ENCODE measurements at places on chromosomes 2 and 18.

DNA sequence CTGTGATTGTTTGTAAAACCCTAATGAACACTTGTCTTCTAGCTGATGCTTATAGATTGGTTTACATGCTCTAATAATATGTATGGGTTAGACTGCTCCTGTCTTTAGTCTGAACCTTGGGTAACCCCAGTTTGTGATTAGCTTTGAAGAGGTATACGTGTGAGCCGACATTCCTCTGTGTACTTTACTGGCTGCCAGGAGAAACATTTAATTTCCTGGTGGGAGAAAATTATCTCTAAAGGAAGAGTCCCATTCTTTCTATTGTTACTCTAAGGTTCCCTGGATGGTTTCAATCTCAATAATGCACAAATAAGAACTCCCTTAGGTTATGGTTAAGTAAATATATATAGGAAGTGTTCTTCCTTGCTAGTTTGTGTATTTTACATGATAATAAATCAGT, 143.6 kb upstream of the ZSWIM2 start:
- DNase-seq: no peak

GRCh38 chr2:88601286-88601685, 26.0 kb downstream of the EIF2AK3 start:
- no peak for DNase-seq

DNA sequence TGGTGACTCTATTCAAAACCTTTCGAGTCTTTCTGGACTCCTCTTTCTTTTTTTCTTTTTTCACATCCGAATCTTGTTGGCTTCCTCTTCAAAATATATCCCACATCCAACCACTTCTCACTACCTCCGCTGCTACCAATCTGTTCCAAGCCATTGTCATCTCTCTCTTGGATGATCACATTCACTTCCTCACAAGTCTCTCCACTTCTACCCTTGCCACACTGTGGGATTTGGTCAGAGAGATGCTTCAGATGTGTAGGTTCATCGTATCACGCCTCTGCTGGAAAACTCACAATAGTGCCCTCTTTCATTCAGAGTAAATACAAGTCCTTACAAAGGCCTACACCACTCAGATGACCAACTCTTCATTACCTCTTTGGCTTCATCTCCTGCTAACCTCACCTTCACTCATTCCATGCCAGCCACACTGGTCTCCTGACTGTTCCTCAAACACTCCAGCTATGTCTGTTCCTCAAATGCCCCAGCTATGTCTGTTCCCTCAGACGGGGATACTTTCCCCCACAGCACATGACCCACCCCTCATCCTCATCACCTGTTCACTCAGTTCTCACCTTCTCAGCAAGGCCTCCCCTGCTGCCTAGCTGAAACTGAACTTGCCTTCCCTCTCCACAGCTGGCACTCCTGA, 67.2 kb upstream of the PELI1 start:
- DNase-seq: no peak

DNA sequence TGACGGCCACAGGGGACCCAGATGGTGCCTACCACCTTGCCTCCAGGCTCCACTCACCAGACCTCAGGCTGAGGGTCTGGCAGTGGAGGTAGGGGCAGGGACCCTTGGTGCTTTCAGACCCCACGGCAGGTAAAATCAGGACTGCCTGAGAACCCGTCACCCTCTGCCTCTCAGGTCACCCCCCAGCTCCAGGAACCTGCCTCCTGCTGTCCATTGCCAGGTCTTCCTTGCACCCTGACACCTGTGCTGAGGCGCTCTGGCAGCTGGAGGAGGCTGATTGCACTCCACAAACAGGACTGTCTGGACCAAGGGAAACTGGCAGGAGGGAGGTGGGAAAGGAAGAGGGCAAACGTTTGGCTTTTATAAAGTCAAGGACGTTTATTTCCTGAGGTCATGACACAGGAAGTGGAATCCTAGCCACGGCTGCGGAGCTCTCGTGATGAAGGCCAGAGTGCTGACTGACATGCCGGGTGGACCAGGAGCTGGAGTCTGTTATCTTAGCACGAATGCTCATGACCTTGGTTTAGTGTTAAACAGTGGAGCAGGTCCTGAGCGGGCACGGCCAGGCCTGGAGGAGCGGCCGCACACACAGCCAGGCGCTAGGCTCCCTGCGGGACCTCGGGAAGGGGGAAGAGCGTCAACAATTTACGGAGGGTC, 40.5 kb downstream of the ANO7 start:
- DNase-seq: no peak

- DNase-seq: no peak
These were observed 311.1 kb downstream of the NR4A2 start for GRCh38 chr2:156021146-156022040.

DNA sequence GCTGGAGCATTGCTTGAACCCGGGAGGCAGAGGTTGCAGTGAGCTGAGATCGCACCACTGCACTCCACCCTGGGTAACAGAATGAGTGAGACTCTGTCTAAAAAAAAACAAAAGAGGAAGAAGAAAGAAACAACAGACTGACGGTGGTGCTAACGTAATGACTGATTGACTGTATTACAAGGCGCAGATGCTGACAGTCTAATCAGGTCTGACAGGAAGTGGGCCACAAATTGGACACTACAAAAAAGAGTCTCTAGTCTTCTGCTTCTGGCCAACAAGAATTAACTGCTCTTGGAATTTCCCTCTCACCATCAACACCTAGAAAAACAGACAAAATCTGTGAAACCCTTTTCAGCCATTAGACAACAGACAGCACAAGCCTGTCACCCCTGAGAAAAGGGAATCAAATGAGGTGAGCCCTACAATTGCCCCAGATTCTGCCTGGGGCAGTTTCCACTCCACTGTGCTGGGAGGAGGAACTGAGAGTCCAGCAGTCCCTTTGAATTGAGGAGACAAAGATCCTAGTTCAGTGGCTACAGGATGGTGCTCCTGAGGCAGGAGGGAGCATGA, 43.3 kb downstream of the SNED1 start:
- no peak for DNase-seq

- DNase-seq: no peak
These were observed 16.7 kb upstream of the DSG1 start for GRCh38 chr18:31301201-31301655.

DNA sequence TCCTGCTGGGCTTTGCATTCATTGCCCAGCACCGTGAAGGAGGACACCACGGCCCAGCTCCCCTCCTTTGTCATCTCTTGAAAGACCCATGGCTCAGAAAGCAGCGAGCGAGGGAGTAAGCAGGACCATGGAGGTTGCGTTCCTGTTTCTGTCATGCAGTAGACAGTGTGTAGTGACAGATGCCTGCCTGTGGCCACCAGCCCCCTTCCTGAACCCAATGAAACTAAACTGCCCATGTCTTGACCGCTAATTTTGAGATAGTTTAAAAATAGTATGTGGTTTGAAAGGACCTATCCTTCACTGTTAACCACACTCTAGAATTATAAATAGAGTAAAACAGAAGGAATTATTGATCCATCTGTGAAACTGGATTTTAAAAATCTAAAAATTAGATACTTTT, 88.2 kb downstream of the ASAP2 start:
- no peak for DNase-seq

- DNase-seq: no peak
These were observed 11.2 kb upstream of the ATP9B start for GRCh38 chr18:79058007-79058406.

DNA sequence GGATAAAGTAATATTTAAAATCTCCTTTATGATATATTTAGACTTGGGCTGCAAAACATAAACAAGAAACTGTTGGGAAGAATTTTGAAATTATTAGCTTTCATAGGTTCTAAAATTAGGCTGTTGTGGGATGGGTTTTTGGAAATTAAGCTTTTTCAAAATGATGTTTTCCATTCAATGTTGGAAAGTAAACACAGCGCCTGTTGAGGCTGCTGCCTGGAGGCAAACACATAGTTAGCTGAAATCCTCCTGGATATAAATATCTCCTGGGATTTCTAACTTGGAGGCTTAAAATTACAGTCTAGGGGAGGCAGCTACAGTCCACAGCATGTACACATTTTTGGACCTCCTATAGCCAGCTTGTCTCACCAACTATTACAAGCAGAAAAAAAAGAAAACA, 197.3 kb downstream of the DCC start:
- no peak for DNase-seq

DNA sequence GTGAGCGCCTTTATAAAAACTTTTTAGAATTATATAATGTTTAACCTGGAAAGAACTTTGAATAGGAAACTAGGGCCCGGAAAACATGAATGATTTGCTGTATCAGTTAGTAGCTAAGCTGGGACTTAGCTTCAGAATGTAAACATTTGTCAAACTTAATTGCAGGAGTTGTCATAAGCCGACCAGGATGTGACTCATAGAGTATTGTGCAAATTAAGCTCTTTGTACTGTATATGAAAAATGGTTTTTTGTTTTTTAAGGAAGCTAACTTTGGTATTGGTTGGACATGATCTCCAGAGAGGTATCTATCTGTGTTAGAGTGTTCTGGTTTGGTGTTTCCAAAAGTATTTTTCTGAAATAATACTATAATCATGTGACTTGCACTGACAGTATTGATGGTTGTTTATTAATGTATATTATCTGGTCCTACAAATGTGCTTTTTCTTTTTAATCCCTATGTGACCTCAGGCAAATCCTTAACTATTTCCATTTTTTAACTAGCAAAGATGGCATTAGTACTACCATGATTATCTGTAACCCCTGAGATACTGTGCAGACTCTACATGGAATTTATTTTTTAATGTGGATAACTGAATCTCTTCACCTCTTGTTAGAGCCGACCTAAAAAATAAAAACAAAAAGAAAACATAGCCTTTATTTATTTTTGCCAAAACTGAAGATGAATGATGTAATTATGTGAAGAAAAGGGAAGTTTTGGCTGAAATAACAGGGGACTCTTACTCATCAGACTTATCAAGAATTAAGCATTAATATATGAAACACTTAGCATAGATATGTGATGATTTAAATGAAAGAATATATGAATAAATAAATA, 11.7 kb downstream of the YIPF4 start:
- no peak for DNase-seq

GRCh38 chr2:202019689-202020450, 13.8 kb upstream of the FZD7 start:
- no peak for DNase-seq

DNA sequence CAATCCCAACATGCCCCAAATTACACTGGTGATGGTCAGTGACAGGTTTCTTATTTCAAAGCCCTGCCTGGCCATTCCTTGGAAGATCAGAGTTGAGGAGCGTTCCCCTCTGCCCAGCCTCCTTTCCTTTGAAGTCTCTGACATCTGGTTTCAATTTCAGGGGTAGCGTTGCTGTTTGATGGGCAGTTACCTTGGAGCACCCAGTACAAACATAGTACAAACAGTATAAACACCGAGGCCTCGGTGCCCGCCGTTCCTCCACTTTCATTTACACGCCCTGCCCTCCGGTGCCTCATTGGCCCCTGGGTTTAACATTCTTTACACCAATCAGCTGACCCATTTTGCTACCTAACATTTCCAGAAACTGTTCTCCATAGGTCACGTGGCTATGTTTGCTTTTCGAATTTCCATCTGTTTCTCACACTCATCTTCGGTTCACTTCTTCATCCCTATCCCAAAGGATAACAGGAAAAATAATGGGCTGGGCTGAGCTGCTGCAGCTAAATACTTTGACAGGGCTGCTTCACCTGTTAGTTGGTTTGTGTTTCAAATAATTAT, 65.6 kb downstream of the NRP2 start:
- DNase-seq: no peak

DNA sequence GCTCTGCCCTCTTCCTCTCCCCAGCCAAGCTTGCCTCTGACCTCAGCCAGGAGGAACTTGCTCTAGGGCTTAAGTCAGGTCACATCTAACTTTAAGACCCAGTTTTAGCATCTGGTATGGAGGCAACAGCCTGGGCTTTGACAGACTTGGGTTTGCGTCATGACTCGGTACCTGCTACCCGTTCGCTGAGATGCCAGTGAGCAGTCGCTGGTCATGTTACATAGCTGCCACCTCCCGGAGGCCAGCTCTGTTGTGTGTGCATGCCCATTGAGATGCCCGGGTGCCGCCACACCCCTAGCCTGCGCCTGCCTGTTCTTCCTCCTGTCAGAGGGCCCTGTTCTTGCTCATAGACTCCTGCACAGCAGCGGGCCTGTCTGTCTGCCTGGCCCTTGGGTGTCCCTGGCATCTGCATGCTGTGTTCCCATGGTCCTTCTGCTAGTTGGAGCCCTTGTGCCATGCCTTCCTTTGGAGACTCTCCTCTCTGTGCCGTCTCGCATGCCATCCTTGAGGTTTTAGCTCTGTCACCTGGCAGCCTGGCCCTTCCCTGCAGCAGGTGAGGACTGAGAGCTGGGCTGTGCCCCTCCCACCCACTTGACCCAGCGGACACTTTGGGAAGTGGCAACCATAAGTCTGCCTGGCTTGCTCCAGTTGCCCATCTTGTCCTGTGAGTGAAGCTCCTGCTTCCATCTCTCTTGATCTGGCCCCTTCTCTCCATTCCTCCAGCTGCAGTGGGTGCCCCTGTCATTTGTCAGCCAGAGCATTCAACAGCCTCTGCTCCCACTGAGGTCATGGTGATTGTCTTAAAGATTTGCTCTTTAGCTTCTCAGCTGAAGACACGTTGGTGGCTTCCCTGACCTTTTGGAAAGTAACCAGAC, 24.9 kb downstream of the ASAP2 start:
- DNase-seq: no peak

GRCh38 chr2:215921895-215922294, 91.5 kb downstream of the MREG start:
- no peak for DNase-seq

DNA sequence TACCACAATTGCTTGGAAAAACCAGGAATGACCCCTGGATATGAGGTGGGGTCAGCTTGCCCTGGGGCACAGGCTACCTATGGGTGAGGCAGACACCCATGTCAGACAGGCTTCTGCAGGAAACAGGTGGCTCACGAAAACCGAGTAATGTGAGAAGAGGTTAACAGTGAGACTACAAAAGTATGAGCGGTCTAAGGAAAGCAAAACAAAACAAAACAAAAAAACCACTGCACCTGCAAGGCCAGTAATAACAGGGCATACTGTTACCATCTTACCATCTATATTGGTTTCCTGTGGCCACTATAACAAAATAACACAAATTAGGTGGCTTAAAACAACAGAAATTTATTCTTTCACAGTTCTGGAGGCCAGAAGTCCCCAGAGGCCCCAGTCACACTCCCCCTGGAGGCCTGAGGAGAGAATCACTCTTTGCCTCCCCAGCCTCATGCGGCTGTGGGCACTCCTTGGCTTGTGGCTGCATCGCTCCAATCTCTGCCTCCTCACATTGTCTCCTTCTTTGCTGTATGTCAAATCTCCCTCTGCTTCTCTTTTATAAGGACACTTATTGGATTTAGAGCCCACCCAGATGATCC, 86.6 kb upstream of the EPC2 start:
- no peak for DNase-seq

- no peak for DNase-seq
These were observed 25.6 kb upstream of the PMAIP1 start for GRCh38 chr18:59874166-59874565.

GRCh38 chr2:185291035-185291647, 447.5 kb upstream of the FSIP2 start:
- DNase-seq: no peak

DNA sequence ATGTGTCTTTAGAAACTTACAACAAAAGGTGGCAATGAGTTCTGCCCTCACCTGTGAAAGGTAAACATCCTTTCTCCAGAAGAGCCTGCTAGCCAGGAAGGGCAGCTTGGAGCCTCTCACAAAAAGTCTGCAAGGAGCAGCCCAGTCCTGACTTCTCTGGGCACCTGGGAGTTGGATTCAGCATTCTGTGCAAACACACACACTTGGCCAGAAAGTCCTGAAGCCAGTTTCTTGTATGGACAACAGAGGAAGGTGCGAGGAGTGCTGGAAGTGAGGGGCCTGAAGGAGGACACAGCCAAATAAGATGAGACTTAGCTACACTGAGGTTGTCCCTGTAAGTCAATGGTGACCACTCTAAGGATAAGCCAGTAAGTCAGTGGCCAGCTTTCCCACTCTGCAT, 52.4 kb upstream of the SLC1A4 start:
- DNase-seq: no peak

Measured in stimulated activated CD8-positive, alpha-beta memory T cell treated with anti-CD3 and anti-CD28 coated beads, Interleukin-15, amount 100 ng/mL, for 24 hours (primary cell).